AG08395 (cell line): ENCODE measurements at places on chromosomes 16 and 17.

GRCh38 chr16:27811881-27812280 is 251.6 kb downstream of the GSG1L start:
- no peak for DNase-seq

- DNase-seq, result no peak
Measured at GRCh38 chr17:62998665-62999393, 32.8 kb downstream of the TANC2 start.

DNA sequence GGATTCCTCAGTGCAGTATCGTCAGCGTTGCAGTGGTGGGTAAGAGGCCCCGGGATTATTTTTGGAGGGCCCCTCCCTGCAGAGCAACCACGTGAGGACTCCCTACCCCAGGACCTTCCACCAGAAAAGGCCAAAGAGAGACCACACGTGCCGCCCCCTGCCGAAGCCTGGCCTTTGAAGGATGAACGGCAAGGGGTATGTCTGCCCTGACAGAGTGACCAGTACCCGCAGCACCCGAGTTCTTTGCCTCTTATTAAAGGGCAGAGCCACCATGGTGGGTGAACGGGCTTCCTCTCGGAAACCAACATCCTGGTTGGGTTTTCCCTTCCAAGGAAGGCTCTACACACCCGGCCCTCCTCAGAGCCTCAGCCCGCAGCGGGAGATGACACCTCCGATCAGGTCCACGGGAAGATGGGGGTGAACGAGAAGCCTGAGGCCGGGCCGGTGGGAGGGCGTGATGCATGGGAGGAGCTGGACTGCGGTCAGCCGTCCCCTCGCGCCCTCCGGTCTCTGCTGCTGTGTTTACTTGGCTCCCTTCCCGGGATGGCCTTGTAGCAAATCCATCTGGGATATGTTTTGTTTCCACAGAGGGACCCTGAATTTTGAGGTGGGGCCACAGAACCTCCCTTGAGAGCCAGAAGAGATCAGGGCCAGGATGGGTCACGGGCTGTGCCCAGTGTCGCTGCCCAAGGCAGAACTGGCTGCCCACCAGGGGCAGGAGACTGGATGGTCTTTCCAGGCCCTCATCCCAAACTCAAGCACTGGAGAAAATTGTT is 49.1 kb downstream of the TBC1D16 start:
- DNase-seq, result no peak

DNA sequence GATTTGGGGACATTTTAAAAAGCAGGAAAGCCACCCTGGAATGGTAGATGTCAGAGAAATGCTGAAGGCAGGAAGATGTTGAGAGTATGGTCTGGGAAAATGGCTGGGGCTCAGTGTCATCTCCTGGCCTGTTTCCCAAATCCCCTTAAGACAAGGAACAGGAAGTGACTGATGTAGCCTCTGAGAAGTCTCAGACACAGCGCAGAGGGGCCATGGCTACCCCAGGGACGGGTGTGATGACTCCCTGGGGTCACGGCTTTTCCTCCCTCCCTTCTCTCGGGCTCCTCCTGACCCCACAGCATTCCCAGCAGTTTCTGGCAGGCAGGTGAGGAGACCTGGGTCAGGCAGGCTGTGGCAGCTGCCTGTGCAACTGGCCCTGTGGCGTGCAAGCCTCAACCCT is 45.4 kb downstream of the RAP1GAP2 start:
- no peak for DNase-seq

DNA sequence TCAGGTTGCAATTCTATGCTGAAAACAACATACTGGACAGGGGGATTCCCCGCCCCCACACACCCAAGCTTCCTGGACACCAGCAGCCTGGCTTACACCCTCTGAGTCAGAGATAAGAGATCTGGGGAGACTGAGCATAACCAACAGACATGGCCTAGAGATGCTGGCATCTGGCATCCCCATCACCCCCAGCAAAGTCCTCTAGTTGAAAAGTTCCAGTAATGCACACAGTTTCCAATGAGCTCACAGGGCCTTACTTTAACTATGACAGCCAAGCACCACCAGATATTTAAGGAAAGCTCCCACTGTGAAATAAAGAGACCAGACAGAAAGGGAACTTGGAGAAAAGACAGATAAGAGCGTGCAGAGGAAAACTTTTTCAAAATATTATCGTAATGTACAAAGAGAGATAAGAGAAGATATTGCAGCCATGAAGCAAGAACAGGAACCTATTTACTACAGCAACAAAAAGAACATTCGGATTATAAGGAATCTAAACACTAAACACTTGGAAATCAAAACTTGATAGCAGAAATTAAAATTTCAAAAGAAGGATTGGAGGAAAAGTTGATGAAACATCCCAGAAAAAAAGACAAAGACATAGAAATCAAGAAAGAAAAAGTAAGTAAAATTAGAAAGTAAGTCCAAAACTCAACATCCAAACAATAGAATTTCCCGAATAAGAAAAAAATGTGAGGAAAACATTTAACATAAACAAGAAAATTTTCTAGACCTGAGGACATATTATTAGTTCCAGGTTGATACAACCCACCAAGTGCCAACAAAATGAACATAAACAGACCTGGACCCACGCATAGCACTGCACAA is 17.2 kb upstream of the ALOX15 start:
- DNase-seq, result no peak

DNA sequence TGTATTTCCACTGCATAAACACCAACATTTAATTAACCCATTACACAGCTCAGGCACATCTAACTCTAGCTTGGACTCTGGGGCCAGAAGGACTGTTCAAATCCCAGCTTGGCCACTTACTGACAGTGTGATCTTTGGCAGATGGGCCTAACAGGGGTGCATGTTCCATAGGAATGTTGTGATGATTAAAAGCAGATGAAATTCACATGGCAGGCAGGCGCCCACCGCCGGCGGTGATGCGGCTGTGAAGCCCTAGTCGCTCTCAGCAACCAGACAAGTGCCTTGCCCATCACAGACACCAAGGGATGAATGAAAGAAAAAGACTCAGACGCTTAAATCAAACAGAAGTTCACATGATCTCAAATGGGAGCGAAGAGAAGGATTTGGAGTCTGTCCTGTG is 84.6 kb upstream of the WSB1 start:
- no peak for DNase-seq

GRCh38 chr16:86286991-86287663 is 223.2 kb upstream of the FOXF1 start:
- DNase-seq, result no peak

- DNase-seq, result no peak
Measured at GRCh38 chr17:27475981-27476895, 20.0 kb downstream of the KSR1 start.

- DNase-seq, result no peak
Measured at GRCh38 chr17:72988451-72988850, 104.0 kb downstream of the SLC39A11 start.

GRCh38 chr17:77009877-77010276 is 130.9 kb upstream of the SEC14L1 start:
- DNase-seq, result no peak

DNA sequence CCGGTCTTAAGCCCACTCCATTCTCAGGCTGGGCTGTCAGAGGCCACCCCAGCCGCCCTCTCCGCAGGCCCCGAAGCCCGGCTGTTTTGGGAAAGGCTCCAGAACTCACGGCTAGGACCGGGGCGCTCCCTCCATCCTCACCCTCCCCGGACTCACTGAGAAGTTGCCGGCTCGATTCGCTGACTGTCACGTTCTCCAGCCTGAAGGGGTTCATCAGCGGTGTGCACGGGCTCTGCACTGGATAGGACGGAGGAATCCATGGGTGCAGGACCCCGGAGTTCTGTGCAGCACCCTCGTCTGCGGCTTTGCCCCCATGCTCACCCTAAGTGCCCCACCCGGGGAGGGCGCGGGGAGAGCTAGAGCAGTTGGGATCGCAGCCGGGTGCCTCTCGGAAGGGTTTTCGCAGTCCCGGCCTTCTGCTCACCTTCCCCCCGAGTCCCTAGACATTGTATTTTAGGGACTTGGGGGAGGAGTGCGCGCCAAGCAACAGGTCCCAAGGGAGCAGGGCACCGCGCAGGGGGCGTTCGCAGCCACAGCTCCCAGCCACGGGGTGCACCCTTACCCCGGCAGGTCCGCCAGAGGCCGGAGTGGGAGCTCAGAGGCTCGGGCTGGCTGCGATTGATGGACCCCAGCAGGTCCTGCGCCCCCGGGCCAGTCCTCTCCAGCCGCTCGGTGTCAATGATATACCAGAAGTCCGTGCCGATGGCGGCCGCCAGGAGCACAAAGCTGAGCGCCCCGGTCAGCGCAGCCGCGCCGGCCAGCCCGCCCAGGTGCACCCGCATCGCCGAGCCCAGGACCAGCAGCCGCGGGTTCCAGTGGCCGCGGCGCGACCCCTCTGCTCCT is 1.0 kb downstream of the TMEM114 start:
- no peak for DNase-seq

DNA sequence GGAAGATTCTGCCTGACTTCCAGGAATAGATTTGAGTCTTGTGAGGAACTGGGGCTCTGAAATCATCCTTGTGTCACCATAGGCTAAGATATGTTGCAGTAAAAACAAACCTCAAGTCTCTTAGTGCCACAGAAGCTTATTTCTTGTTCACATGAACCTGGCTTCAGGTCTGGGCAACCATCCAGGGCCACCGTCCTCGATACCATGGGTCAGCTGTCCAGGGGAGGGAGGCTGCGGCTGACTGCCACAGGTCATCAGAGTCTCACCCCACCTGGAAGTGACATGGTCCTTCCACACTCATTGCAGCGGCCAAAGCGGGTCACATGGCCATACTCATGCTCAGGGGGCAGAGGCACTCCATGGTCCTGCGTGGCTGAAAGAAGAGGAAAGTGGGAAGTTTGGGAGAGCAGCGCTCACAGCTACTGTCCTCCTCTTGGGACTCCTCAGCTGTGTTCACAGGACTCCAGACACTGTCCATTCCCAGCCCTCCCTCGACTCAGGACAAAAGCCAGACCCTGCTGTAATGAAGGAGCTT is 284.5 kb downstream of the CBLN1 start:
- DNase-seq, result no peak

DNA sequence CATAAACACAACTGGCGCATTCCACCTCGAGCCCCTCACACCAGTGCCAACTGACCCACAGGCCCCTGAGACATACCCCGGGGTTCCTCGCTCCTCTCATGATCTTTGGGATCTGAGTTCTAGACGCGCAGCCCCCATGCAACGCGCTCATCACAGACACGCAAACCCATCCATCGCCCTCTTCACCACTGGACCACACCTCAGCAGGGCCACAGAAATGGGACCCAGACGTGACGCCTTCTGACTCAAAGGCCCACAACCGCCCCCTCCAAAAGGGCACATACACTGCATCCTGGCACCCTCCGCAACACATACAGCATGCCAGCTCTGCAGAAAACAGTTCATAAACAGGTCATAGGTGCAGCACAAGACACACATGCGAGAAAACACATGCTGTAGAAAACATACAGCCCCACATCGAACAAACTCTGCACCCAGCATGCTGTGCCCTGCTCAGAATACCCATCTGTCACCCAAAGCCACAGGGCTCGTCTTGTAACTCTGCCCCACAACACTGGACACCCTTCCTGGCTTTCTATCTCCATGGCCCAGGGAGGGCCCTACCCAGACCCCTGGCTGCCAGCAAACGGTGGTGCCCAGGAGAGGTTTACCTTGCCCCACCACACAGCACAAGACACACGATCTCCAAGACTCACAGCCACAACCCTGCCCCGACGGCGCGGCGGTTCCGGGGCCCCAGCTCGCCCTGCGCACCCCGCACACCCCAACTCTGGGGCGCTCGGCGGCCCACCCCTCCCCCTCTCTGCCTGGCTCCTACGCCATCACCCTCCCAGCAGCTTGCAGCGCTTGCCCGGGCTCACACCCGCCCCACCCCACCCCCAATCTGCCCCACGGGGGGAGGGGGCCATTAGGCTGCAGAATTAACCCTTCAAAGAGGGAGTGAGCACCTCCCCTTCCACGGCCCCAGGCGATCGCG is 887 bp downstream of the ZBTB4 start:
- peak; percentile 45 for DNase-seq

- DNase-seq, result no peak
Measured at GRCh38 chr17:40338058-40338457, 26.5 kb downstream of the GJD3 start.

GRCh38 chr16:55567382-55567781 is 898 bp downstream of the CAPNS2 start:
- no peak for DNase-seq

- DNase-seq, result no peak
Measured at GRCh38 chr16:77556201-77556873, 121.5 kb upstream of the ADAMTS18 start.

DNA sequence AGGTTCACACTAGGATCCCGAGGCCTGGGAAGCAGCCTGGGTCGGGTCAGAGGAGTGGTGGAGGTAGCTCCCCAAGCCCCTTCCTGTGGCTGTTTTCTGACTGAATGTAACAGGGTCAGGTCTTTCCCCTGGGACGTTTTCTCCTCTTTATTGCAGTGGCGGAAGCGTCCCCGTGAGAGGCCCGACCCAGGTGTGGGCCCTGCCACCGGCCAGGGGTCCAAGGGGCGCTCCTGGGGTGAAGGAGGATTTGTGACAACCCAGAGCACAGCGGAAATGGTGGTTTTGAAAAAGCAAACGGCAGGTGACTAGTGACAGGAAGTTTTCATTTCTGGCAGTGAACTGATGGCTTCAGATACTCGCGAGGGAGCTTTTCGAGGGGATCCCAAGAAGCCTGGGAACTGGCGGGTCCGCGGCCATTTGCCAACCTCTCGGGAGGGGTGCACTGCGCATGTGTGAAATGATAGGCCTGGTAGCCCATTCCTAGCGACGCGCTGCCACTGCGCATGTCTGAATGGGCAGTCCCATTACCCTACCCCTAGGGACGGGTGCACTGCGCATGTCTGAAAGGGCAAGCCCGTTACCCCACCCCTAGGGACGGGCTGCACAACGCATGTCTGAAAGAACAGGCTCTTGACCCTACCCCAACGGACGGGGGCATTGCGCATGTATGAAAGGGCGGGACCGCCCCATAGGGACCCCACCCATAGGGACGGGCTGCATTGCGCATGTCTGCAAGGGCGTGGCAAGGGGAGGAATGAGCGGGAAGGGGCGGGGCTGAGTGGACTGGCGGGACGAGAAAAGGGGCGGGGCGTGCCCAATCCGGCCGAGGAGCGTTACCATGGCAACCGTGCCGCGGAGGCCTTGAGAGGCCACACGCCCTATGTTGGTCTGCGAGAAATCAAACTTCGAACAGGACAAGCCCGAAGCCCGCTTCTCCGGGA is 1747.9 kb downstream of the TP53TG3F start:
- no peak for DNase-seq

- DNase-seq, result peak; percentile 29
Measured at GRCh38 chr16:4313563-4314531, 2.0 kb upstream of the GLIS2 start.

DNA sequence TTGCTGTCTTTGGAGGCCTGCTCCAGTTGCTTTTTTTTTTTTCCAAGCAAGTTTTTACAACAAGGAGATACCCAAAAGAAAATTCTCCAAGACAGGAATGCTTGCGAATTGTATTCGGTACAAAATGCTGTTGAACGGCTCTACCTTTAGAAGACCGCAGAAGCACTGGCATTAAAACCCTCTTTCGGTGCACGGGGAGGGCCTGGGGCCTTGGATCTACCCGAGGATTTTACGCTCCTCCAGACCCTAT is 1.3 kb upstream of the HELZ start:
- no peak for DNase-seq

- DNase-seq, result peak; percentile 50
Measured at GRCh38 chr17:64572682-64573154, 65.9 kb downstream of the CEP95 start.
